Stimulated activated CD4-positive, alpha-beta T cell treated with anti-CD3 and anti-CD28 coated beads, Interleukin-4, amount 100 ng/mL, for 4 hours (primary cell): ENCODE measurements at places on chromosomes 4 and X.

DNA sequence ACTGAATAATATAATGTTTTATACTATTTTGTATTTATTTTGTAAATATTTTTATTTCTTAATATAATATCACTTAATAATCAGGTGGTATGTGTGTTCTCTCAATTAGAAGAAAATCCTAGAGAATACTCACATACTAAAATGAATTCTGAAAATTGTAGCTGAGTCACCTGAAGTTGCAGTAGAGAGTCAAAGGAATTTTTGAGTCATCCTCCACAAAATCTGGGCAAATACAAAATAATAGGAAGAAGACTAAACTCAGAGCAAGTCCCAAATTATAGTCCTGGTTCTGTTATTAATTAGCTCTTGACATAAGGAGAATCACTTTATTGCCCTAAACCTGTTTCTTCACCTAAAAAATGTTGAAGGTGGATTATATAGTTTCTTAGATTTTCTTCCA, 57.8 kb downstream of the SPATA4 start:
- no peak for DNase-seq

DNA sequence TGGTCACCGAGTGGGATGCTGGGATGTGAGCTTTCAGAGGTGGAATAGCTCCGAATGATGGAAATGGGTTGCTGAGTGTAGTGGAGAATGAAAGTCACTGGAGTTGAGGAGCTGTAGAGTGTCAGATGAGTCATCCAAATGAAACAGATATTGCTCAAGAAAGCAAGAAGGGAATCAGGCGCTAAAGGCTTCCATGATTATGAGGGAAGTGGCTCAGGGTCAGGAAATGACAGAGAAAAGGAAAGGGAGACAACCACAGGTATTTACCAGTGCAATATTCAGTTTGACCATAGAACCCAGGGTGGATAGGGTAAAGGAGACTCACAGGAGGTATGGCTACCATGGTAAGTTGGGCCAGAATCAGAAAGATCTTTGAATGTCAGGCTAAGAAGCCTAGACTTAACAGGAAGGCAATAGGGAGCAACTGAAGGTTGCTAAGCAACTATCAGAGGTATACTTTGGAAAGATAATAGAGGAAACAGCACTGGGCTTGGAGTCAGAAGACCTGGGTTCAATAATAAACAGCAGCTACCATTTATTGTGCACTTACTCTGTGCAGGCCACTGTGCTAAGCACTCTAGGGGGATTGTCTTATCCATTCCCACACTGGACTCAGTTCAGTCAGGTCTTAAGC, 11.7 kb downstream of the LAS1L start:
- no peak for DNase-seq

DNA sequence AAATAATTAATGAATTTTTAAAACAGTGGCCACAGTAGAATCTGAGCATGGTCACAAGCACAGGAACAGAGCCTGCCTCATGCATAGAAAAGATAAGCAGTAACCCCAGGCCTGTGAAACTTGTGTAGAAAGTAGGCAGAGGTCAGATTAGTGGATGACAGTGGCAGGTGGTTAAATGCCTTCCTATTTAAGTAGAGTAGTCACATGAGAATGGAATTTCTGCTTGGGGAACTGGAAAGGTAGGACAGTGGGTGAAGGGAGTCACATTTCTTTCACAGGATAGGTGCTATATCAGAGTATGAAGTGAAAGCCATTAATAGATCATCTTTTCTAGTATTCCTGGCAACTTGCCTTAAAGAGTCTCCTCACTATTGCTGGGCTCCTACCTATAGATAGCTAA, 34.9 kb upstream of the ASB12 start:
- no peak for DNase-seq

GRCh38 chr4:52751487-52751911, 274 bp upstream of the ERVMER34-1 start:
- no peak for DNase-seq

GRCh38 chr4:12203945-12204344, 775.3 kb upstream of the HS3ST1 start:
- DNase-seq: no peak

GRCh38 chrX:42079968-42080367, 156.6 kb upstream of the CASK start:
- no peak for DNase-seq

GRCh38 chrX:141989815-141990214, 86.1 kb downstream of the MAGEC1 start:
- no peak for DNase-seq

DNA sequence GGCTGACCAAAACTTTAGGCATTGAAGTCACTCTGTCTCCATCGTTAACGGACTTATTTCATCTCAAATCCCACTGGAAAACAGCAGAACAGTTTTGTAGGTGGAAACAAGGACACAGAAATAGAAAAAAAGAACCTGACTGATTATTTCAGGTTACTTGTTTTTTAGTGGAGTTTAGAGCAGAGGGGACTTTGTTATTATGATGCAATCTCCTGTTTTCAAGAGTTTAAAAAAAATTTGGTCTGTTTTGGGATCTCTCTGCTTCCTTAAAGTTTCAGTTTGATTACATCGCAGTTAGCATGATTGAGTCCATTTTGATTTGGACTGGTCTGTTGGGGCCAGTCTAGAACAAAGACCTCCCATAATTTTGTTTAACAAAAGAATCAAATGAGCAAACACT, 13.6 kb downstream of the PROM1 start:
- no peak for DNase-seq
